Stimulated activated CD4-positive, alpha-beta T cell treated with anti-CD3 and anti-CD28 coated beads, Interleukin-4, amount 100 ng/mL, for 48 hours (primary cell): ENCODE measurements at places on chromosomes 4 and X.

DNA sequence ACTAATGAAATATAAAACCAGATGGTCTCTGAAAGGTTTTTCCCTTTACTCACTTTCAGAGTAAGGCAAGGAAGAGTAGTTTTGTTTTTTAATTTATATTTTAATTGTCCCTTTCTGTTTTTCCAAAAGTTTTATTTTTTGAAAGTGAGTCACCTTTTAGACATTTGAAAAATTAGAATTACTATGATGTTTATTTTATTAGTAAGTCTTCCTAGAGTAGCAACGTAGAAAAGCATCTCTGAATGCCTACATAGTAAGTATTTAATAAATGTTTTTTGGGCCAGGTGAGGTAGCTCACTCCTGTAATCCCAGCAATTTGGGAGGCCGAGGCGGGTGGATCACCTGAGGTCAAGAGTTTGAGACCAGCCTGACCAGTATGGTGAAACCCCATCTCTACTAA lies 51.1 kb downstream of the TET2 start:
- DNase-seq = no peak

GRCh38 chr4:135122457-135122856 lies 920.9 kb upstream of the PABPC4L start:
- no peak for DNase-seq

GRCh38 chr4:12588582-12588981 lies 895.6 kb downstream of the RAB28 start:
- DNase-seq = no peak

- DNase-seq = no peak
Measured at GRCh38 chr4:164261831-164262230, 492.1 kb upstream of the SMIM31 start.

DNA sequence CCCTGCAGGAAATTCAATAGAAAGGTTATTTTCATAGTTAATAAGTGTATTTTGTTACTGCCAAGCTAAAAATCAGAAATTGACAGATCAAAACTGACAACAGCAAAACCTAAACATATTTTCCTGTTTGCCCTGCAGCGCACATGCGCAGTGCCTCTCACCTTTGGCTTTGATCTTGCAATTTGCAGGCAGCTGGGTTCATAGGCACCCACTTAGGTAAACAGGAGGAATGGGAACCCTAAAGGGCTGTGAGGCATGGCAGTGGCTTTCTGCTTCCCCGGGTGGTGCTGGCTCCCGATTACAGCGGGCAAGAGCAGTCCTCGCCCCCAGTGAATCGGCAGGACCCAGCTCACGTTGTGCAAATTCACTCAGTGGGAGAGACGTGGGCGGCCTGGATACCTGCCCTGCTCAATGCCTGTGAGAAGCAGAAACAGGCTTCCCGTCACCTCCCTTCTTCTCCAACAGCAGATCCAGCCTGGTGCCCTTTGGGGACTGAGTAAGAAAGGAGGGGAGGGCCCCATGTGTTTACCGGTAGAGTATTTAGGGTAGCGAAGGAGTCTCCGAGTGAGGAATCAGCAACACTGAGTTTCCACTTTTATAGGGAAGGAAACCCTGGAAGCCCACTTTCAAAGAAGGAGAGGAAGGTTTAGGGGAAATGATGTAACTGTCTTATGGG lies 25.7 kb downstream of the CCKAR start:
- DNase-seq = no peak

DNA sequence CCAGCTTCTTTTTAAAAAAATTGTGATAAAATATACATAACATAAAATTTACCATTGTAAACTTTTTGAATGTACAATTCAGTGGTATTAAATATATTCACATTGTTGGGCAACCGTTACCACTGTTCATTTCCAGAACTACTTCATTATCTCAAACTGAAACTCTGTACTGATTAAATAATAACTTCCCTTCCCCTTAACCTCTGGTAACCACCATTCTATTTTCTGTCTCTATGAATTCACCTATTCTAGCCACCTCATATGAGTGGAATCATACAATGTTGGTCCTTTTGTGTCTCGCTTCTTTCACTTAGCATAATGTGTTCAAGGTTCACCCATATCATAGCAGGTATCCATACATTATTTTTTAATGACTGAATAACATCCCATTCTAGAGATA lies 8.3 kb downstream of the GPR50 start:
- no peak for DNase-seq

DNA sequence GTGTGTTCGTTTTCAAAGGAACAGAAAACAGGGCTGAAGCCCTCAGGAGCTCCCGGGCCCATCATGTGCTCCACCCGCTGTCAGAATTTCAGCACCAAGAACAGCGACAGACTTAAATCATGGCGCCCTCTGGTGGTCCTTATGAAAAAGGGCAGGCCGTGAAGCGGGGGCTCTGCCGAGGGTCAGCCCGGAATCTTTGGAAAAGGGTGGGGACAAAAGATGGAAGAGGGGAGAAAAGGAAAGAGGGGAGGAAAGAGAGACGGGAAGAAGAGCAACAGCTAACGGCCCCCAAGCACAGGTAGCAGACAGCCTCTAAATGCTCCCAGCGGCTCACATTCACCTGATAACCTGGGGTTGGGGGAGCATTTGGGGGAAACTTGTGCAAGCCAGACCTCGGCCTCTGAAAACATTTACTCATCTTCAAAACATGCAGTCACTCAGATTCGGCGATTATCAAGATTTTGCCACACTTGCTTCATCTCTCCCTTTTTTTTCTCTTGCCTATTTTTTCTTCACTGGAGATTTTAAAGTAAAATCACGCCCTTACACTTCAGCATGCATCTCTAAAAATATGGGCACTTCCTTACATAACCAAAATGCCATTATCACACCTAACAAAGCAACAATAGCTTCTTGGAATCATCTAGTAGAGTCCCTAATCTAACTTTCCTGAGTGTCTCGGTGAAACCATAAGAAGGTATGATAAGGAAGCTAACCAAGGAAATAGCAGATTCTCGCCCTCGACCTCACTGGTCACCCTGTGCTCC lies 28.1 kb upstream of the MAN2B2 start:
- DNase-seq = peak; percentile 16

GRCh38 chr4:128917781-128918180 lies 108.3 kb downstream of the JADE1 start:
- DNase-seq = no peak
